Stimulated activated CD4-positive, alpha-beta T cell treated with anti-CD3 and anti-CD28 coated beads, TNF-alpha, amount 100 ng/mL, for 24 hours (primary cell): ENCODE measurements at places on chromosomes 4 and X.

GRCh38 chr4:30719454-30720020 lies 632 bp upstream of the PCDH7 start:
- DNase-seq: no peak

DNA sequence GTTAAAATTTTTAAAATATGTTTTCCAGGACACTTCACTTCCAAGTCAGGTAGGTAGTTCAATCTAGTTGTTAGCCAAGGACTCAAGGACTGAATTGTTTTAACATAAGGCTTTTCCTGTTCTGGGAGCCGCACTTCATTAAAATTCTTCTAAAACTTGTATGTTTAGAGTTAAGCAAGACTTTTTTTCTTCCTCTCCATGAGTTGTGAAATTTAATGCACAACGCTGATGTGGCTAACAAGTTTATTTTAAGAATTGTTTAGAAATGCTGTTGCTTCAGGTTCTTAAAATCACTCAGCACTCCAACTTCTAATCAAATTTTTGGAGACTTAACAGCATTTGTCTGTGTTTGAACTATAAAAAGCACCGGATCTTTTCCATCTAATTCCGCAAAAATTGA lies 49.7 kb downstream of the XIAP start:
- DNase-seq: no peak

GRCh38 chr4:112112590-112113170 lies 32.6 kb upstream of the FAM241A start:
- DNase-seq: no peak

GRCh38 chrX:85590638-85591037 lies 211.2 kb upstream of the POF1B start:
- no peak for DNase-seq
